GM12864 (cell line): ENCODE measurements at places on chromosomes 16 and 17.
A peak's percentile ranks its signal among the peaks of the same experiment; 100 is the strongest.

DNA sequence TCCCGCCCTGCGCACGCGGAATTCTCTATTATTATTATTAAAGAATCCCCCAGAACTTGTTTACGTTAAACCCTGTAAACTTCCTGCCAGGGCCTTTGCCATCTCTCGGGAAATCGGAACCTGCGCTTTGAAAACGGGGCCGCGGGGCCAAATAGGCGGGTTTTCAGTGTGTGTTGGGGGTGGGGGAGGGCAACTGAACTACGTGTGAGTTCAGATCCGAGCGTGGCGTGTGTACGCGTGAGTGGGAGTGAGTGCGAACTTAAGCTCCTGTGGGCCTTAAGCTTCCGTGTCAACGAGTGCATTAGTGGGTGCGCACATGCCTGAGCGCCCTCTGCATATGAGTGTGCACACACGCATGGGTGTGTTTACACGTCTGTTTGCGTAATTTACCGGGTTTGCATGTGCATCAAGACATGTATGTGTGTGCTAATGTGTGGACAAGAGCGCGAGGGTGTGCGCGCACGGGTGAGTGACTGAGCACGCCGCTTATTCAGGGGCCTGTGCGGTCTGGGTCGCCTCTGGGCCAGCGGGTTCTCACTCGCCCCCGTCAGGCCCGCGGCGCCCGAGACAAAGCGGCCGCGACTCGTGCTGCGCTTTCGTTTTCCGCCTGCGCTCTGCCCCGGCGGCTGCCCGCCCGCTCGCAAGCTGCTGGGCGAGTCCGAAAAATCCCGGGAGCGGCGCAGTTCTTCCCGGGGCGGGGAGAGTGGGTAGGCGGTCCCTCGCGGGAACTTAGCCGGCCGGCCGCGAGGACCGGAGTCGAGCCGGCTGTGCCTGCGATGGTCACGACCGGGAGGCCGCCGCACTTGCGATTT, 1.2 kb upstream of the FOXF1 start:
- no peak for DNase-seq

- DNase-seq = no peak
These were observed 2.4 kb downstream of the PPM1D start for GRCh38 chr17:60602385-60602742.

DNA sequence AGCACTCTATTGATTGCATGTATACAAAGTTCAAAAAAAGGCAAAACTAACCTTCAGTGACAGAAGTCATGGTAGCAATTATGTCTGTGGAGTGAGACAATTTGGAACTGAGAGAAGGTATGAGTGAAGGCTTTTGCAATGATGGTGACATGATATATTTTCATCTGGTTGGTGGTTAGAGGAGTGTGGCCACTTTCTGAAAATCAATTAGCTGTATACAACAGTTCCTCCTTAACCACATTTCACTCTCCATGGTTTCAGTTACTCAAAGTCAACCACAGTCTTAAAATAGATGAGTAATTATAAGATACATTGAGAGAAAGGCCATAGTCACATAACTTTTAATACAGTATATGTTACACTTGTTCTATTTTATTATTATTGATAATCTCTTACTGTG, 26.2 kb downstream of the ADAMTS18 start:
- DNase-seq = no peak

- DNase-seq = no peak
These were observed 14.1 kb downstream of the RAB40C start for GRCh38 chr16:603933-604332.

- no peak for DNase-seq
These were observed 384.3 kb upstream of the PSMD7 start for GRCh38 chr16:73912281-73912680.

- DNase-seq = no peak
These were observed 6.7 kb downstream of the UBTF start for GRCh38 chr17:44212507-44213402.

GRCh38 chr17:61875285-61875684, 12.0 kb upstream of the BRIP1 start:
- no peak for DNase-seq

- DNase-seq = no peak
These were observed 25.6 kb downstream of the LRRC75A start for GRCh38 chr17:16466407-16466806.

- no peak for DNase-seq
These were observed 134.2 kb upstream of the TBX2 start for GRCh38 chr17:61265397-61265796.

DNA sequence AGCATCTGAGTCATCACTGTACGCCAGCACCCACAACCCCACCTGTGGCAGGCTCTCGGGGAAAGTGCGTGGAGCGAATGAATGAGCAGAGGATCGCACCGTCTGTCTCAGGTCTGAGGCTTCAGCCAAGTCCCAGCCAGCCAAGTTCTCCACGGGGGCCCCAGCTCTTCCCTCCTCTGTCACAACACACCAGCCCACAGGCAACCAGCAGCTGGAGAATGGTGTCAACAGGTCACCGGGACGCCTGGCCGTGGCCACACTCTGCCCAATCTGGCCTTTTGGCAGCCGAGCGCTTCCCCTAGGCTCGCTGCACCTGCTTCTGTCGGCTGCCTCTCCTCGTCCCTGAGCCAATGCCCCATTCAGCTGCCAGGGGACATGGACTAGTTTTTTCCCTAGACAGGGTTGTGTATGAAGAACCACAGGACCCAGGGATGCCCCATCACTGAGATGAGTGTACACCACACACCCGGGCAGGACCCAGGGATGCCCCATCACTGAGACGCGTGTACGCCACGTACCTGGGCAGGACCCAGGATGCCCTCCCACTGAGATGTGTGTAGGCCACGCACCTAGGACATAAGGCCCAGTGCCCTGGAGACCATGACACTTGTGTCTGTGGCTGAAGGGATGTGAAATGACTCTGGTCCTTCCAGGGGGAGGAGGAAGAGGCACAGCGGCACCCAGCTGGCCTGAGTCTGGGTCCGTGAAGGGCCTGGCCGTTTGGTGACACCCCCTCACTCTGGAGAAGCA, 52.8 kb downstream of the ABR start:
- DNase-seq = no peak

DNA sequence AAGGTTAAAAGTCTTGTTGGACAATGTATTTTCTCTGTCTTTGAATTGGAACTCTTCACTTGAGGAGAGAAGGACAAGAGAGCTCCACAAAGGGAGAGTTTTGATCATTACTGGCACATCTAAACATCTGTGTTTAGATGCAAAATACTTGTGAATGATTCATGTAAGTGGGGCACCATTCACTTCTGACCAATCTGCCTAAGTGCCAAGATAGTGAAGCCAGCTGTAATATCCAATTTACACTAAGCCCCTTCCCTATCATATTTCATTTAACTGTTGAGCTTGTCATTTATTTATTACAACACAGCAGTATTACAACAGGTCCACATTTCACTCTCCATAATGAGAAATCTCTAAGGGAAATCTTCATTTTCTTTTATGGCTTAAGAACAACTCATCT, 832.3 kb upstream of the GOT2 start:
- no peak for DNase-seq

- DNase-seq = no peak
These were observed 25.6 kb downstream of the CREBBP start for GRCh38 chr16:3854750-3855541.

DNA sequence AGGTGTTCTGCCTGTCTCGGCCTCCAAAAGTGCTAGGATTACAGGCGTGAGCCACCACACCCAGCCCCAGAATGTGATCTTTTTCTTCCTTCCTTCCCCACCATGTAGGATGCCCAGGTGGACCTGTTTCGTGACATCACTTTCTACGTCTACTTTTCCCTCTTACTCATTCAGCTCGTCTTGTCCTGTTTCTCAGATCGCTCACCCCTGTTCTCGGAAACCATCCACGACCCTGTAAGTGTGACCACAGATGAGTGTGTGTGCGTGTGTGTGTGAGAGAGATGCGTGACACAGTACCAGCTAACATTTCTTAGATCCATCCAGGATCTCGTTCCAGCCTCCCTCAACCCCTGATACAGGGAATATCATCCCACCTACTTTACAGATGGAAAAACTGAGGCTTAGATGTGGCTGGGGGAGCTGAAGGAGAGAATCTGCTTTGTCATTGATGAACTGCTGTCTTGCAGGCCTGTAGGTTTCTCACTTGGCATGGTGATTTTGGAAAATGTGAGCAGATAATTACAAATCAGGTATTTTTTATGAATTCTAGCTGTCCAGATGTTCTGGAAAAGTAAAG, 67.1 kb downstream of the ABCC1 start:
- no peak for DNase-seq

DNA sequence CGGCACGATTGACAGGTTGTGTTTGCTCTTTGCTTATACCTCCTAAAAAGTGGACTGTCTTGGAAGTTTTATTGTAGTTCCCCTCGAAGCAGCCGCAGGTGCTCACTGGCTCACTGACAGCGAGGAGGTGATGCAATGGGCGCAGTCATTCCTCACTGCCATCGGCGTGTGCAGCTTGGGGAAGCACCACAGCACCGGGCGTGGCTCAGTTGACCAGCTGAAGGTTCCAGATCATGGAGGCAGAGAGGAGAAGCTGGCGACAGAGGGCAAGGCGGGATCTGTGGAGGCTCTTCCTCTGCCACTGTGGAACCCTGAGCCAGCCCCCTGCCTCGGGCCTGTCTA, 72.1 kb upstream of the TNRC6C start:
- DNase-seq = no peak

DNA sequence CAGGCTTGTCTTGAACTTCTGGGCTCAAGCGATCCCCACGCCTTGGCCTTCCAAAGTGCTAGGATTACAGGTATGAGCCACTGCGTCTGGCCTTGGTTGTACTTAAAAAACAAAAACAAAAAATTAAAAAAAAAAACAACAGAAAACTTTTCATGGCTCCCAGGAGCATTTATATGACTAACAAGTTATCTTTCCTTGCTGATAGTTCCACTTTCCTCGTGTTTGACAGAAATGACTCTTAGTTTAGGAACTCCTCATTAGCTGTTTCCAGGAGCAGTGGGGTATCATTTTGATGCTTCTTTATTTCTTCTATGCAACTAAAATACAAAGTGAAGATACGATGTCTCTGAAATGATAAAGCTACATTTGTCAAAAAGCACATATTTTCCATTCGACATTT, 165.4 kb downstream of the PRKCA start:
- DNase-seq = no peak

GRCh38 chr16:31519759-31520431, 7.8 kb upstream of the AHSP start:
- no peak for DNase-seq

DNA sequence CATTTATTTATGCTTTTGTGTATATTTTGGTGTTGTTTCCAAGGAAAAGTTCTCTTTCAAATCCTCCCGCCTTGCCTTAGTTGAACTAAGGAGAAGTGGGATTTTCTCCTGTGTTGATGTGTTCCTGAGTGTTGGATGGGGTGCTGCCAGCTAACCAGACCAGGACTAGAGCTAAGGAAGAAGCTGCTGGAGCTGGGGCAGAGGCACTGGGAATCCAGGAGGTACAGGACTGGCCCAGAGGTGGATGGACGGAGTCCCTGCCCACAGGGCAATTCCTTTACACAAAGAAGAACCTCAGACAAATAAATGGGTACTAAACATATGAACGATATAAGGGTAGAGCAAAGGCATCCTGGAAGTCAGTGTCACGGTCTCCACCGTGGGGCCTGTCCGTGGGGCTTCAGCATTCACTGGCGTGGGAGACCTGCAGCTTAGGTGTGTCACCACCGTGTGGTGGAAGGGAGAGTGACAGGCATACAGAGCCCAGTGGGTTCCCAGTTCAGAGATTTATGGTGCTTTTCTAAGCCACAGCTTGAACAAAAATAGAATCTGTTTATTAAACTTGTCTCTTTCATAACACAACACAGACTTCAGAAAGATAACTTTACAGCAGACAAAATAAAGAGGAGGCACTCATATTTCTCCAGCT, 270.7 kb downstream of the NTN1 start:
- DNase-seq = no peak

GRCh38 chr16:49608098-49608497, 234.5 kb downstream of the C16orf78 start:
- DNase-seq = no peak

DNA sequence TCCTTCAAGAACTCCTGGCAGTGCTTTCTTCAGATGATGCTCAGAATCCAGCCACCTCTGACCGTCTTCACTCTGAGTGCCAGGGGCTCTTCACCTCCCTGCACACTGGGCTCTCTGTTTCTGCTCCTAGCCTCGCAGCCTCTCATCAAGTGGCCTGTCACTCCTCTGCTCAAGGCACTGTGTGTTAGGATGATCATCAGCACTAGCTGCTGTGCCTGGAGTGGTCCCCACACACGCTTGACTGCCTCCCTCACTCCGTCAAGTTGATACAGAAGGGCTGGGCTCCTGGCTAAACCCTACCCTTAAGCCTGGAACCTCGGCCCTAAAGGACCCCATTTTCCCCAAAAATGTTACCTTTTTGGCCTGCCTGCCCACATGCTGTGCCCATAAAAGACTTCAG, 15.6 kb downstream of the KRT9 start:
- no peak for DNase-seq

DNA sequence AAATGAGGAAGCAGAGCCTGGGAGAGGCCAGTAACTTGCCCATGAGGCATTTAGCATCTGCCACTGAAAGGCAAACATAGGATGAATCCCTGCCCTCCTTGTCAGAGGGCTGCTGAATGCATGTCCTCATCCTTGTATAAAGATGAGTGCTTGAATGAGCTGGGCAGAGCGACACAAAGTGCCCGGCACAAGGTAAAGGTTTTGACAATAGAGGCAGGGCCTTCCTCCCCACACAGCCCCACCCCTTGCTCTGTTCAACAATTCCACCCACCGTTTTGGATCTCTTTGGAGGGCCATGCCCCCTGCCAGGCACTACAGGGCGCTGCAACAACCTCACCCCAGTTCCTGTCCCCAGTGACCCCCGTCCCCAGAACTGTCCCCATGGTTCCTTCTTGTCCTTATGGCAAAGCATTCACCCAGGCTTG, 1.4 kb upstream of the KRT19 start:
- DNase-seq = no peak

GRCh38 chr17:33290253-33290652, 2.8 kb downstream of the ASIC2 start:
- no peak for DNase-seq

DNA sequence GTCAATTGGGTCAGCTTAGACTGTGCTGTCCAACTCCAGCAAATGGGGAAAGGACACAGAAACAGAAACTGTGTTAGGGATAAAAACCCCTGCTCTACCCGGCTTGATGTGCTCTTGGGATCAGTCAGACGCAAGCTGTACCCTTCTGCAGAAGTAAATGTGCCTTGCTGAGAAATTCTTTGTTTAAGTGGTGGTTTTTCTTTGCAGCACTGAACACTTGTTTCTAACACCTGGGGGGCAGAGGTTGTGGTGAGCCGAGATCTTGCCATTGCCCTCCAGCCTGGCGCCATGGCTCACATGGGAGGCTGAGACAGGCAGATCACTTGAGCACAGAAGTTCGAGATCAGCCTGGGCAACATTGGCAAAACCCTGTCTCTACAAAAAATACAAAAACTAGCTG, 18.5 kb upstream of the ARL4D start:
- no peak for DNase-seq

- DNase-seq = no peak
These were observed 40.4 kb upstream of the DNAH17 start for GRCh38 chr17:78617511-78618061.

GRCh38 chr17:72506773-72507172, 386.0 kb downstream of the SOX9 start:
- DNase-seq = no peak

- DNase-seq = no peak
These were observed 173.7 kb downstream of the CDK5R1 start for GRCh38 chr17:32660496-32660985.

- no peak for DNase-seq
These were observed 66.1 kb upstream of the DNAH17 start for GRCh38 chr17:78643326-78643725.

GRCh38 chr17:75289832-75290337, 652 bp upstream of the SLC25A19 start:
- DNase-seq = peak; percentile 75

- DNase-seq = no peak
These were observed 6.6 kb downstream of the ZNF319 start for GRCh38 chr16:57993897-57994296.

- DNase-seq = peak; percentile 78
These were observed 11.4 kb downstream of the GGA3 start for GRCh38 chr17:75250009-75250471.
